ENCODE measurements at places on chromosomes 16 and 17.

DNA sequence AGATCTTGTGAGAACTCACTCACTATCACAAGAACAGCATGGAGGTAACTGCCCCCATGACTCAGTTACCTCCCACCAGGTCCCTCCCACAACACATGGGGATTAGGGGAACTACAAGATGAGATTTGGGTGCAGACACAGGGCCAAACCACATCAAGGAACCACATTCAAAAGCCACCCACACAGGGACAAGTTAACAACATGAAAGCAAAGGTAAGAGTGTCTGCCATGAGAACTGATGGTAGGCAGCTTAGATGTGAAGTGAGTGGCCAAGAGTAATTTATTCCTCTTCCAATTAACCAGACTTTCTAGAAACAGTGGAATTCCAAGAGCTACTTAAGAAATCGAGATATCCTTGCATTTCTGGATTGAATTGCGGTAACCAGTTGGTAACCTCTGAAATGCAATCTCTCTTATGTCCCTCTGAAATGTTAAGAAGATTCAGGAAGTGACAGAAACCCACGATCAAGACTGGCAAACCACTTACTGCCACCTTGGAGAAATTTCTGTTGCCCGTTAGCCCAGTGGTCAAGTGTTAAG, 167.4 kb upstream of the CACNG5 start:
- no peak for DNase-seq

GRCh38 chr17:63842173-63842539, 329 bp downstream of the SMARCD2 start:
- DNase-seq: no peak

DNA sequence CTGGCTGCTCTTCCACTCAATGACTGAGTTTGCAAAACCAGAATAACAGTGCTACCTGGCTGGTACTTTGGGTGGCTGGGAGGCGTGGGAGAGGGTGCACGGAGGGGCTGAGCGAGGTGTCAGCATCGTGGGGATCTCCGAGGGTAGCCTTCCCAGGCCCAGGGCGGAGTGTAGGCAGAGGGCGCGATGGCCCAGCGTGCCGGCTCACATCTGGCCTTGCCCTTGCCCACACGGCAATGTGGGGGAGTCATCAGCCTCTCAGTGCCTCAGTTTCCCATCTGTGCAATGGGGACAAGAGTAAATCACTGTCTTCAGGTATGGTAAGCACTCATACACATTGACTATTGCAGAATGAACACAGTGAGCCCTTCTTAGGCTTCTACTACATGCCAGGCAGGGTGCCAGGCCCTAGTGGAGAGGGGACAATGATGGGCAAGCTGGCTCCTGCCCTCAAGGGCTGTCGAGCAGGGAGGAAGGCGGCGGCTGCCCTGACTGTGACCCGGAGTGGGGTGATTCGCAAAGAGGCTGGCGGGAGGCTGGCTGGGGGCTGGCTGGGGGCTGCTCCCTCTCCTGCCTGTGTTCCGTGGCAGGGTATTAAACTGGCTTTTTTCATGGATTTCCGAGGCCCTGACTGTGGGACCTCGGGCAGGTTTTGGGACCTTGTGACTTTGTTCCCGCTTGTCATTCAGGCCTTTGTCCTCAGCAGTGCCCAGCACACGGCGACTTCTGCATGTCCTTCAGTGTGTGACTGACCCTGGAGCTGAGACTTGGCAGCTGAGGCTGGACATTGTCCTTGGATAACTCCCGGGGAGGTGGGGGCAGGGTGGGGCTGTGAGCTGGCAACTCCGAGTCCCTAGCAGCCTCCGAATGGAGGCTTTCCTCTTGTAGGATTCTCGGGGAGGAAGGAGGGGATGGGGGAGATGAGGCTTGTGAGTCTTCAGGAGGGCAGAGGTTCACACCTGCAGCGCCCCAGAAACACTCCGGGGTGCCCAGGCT, 243.1 kb downstream of the SEC14L1 start:
- DNase-seq: no peak

GRCh38 chr17:44555099-44555498, 2.2 kb upstream of the FZD2 start:
- DNase-seq: no peak

DNA sequence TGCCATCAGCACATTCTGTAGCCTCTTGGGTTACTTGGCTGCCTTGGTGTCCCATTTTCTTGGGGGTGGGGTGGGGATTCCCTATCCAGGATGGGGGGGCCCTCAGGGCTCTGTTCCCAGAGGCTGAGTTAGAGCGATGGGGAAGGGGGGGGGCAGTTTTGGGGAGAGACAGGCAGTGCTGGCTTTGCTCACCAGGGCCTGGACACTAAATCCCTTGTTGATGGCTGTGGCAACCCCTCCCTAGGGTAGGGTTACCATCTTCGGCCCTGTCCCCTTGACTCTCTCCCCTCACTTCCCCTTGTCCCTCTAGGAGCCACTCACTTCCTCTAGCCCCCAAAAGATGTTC, 660 bp upstream of the ATP2A1 start:
- DNase-seq: no peak

All from GF-D8 (cell line).